Activated naive CD4-positive, alpha-beta T cell treated with anti-CD3 and anti-CD28 coated beads, Interleukin-2, amount 10 ng/mL, durations not matched to agents 7 days and 5 days (primary cell): ENCODE measurements at places on chromosomes 2 and 18.

- DNase-seq: no peak
These were observed 21.5 kb downstream of the B3GNT2 start for GRCh38 chr2:62217421-62217820.

DNA sequence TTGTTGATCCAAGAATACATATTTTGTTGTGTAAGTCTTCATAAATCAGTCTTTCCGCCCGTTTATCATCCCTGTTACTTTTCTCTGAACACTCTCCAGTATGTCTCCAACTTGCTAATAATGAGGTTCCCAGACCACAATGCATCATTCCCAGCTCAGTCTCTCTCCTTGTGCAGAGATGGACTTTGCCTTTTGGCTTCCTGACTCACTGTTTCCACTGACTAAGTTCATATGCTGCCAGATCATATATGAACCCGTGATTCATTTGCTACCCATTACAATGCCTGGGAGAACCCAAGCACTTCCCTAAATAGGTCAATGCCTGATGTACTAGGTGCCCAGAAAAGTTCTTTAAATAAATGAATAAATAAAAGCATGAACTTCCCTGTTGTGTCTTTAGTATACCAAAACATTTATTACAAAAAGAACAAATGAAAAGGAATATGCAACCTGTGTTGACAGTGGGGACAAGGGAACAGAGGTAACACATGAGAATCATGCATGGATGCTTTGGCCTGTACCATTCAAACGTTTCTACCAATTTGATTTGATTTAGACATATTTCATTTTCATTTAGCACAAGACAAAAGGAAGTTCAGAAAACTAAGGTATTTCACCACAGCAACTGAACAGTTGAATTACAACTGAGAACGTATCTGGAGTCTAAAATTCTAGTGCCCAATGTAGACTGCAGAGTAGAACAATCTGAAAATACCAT lies 215.4 kb upstream of the HNRNPA3 start:
- DNase-seq: no peak

GRCh38 chr18:6819332-6819731 lies 89.8 kb downstream of the ARHGAP28 start:
- DNase-seq: no peak

GRCh38 chr2:182522405-182522896 lies 95.6 kb upstream of the PDE1A start:
- DNase-seq: no peak

DNA sequence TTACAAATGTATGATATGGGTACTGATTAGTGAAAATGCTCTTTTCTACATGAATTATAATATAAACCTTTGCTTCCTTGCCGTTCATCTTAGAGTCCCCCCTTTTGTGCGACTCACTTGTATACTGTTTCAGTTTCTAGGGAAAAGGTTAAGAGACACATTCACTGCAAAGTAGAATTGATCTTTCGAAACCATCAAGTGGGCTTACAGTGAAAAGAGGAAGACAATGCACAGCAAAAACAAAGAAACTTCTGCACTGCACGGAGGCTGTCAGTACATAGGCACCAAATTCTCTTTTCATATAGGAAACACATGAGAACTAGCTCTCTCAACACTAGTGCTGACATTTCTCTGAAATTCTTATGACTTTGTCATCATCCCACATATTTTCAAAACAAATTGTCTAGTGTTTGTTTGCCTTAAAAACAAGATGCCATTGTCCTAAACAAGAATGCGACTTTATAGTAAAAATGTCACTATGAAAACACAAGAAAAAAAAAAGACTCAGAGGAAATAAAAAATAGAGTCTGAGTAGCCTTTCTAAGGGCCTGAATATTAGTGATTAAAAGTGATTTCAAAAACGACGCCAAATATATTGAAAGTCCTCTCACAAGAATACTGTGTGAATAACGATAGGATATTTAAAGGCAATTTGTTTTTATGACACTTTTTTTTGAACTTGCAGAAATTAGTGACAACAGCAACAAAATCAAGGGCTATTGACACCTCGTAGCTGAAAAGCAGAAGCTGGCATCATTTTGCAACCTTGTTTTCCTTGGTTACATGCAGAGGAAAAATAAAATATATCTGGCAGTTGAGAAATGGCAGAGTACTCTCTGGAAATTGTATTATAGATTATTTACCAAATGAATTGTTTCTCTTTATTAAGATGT lies 827.0 kb downstream of the BCL11A start:
- no peak for DNase-seq

DNA sequence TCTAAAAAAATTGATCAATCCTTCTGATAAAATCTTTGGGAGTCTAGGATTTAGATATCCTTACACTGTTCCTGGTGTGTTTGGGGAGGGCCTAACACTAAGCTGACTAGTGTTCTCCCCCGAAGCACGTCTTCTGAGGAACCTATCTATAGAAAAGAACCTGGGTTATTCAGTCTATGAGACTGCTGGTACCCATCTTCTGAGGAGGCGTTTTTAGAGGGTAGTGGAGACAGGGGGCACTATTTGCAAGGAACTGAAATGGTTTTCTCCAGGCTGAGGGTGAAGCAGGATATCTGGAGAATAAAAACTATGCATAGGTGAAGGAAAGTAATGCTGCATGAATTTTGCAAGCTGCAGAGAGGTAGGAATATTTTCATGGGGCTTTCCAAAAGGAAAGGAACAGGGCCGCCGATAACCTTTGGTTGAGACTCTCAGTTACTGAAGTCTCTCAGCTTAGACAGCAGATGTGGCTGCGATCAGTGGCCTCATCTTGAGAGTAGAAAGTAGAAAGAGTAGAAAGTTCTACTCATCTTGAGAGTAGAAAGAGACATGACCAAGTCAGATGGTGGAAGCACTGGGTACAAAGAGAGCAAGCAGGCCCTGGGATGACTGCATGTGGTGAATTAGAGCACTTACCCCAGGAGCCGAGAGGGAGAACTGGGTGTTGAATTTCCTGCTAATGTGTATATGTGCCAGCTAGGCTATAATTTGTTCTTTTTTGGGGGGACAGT lies 31.8 kb upstream of the KCNE4 start:
- DNase-seq: no peak

DNA sequence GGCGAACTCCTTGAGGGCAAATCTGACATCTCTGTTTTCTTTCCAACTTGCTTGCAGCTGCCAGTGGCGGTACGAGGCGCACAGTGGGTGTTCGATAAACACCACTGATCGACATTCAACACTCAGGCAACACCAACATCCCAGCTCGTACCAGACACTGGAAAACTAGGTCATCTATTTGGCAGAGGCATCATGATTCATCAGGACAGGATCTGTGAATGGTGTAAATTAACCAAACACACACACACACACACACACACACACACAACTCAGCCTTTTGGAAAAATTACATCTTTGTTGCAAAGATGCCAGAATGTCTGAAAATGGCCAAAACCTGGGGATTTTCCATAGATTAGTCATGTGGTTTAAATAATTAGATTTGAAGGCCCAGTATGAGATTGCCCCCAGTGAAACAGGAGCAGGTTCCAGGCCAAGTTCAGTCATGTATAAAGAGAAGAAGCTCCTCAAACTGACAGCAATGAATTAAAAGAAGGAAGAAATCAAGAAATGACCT lies 150.5 kb upstream of the NCKAP5 start:
- no peak for DNase-seq

GRCh38 chr2:42663828-42664227 lies 95.4 kb downstream of the MTA3 start:
- DNase-seq: no peak

- peak; percentile 67 for DNase-seq
These were observed 285.9 kb downstream of the RNF144A start for GRCh38 chr2:7203056-7203467.

- no peak for DNase-seq
These were observed 96.3 kb upstream of the DNMT3A start for GRCh38 chr2:25437881-25438662.

DNA sequence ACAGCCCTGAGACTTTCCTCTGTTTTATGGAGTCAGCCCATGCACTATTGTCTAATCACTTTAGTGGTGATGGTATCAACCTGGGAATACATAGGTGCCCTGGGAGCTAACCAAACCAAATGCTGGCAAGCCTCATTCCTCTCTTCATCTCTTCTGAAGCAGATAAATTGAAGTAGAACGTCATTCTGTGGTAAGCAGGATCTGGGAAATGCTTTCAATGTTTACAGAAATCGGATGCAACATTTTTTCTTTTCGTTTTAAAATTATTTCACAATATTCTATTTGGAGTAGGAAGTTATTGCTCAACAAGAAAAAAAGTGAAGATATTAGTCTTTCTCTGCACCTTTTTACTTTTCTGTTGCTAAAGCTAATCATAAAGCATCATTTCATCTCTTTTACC lies 114.2 kb downstream of the RBMS1 start:
- DNase-seq: no peak

- DNase-seq: no peak
These were observed 34.2 kb upstream of the BAZ2B start for GRCh38 chr2:159650574-159650973.

GRCh38 chr2:146642066-146642465 lies 1202.8 kb upstream of the ACVR2A start:
- DNase-seq: no peak

DNA sequence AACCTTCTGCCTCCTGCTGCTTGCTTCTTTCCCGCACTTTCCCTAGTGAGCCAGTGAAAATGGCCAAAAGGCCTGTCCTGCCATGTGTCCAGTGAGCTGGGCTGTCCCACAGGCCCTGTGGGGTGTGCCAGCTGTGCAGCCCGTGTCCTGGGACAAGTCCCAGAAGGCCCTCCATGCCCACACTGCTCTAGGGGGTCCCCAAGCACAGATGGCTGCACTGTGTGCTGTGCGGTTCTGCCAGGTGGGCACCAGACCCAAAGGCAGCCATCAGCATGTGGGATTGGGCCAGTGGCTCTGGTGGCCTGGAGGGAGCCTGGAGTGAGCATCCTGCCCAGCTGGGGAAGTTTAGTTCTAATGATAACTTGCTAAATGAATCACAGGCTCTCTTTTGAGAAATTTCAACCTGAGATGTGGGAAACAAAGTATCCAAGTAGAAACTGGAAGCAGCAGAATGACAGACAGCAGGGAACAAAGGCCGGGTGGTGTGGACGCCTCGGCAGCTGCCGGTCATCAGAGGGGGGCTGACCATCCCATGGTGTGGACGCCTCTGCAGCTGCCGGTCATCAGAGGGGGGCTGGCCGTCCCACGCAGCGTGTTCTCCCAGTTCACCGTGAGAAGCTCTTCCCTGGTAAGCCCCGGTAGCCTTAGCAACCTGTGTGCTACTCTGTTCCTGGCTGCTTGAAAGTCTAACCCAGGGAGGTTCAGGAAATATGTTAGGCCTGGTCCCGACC lies 9.9 kb upstream of the CNDP2 start:
- DNase-seq: no peak

GRCh38 chr18:56888978-56889377 lies 237.8 kb downstream of the WDR7 start:
- DNase-seq: no peak

- DNase-seq: no peak
These were observed 257.7 kb downstream of the TDRD15 start for GRCh38 chr2:21381421-21381820.

DNA sequence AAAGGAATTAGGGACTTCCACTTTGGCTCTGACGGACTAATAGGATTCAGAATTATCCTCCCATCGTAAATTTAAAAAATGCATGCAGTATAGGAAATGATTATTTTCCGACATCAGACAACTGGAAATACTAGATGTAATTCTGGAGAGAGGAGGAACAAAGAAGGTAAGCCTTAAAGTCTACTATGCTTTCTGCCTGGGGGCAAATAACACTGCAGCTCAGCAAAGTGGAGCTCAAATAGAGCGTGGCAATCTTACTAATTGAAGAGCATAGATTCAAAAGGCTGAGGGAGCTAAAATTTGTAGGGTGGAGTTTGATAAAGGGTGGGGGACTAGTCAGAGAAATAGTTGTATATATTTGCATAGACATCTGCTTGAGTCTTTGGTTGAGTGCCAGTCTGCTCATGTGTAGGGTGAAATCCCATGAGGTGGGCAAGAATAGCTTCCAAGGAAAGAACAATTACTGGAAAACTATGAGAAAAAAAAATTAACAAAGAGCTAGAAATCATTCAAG lies 23.8 kb downstream of the COPS8 start:
- no peak for DNase-seq

- no peak for DNase-seq
These were observed 10.2 kb downstream of the CATIP start for GRCh38 chr2:218366621-218367414.

DNA sequence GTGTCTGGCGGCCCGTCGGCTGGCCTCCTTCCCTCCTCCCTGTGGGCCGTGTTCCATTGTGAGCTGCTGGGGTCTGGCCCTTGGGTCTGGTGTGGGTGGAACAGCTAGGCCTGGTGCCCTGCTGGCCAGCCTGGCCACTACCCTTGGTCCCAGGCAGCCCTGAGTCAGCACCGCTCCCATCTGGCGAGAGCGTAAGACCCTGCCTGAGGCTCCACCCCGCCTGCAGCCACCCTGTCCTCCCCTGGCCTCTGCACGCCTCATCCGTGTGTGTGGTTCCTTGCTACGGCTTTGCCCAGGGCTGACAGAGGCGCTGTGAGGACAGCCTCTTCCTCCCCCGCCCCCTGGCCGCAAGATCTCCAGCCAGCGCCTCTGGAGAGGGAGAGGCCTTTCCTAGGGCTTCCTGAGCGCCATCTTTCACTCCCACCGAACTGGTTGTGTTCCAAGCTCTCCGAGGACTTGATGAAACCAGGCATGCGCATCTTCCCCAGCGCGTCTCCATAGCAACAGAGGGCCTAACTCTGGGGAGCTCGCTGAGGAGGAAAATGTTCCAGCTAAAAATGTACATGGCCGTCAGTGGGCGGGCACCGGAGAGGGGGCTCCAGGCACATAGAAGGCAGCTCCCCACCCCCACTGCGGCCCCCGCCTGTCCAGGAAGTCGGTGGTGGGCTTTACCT lies 83.0 kb downstream of the STPG4 start:
- DNase-seq: no peak

GRCh38 chr2:165425556-165425955 lies 43.9 kb upstream of the CSRNP3 start:
- no peak for DNase-seq

- no peak for DNase-seq
These were observed 226.4 kb upstream of the CXCR4 start for GRCh38 chr2:136344339-136344738.

GRCh38 chr2:143294068-143294467 lies 164.8 kb downstream of the ARHGAP15 start:
- no peak for DNase-seq

DNA sequence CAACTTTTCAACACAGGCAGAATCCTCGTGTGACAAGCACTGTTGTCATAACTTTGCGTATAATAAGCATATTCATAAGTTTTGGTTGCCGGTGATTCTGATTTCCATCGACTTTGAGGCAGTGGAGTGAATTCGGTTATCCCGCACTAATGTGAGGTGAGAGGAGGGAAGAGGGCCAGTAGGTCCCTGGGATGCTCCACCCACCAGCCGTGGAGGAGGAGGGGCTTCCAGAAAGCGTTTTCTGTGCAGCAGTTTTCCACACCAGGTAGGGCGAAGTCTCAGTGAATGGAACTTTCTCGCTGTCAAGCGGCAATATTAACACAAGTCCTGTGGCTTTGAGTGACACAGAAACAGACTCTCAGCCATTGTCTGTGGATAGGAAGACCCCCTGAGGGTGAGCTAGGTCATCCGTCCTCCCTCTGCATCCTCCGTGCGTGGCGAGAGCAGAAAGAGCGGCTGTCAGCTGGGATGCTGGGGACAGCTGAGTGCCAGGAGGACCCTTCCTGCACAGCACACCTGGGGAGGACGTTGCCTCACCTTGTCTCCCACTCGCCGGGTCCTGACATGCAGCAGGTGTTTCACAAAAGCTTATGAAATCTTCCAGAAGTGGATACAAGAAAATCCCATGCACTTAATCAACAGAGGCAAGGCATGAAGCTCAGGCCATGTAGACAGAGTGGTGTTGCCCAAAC lies 67.5 kb downstream of the DCDC2C start:
- DNase-seq: no peak

GRCh38 chr2:1652034-1652790 lies 92.1 kb downstream of the PXDN start:
- no peak for DNase-seq
